ENCODE measurements at places on chromosomes 1 and 21. TPM values are rescaled to one million over a fixed set of nuclear protein-coding genes. Genes with fewer than 3 reads are reported as not detected.

DNA sequence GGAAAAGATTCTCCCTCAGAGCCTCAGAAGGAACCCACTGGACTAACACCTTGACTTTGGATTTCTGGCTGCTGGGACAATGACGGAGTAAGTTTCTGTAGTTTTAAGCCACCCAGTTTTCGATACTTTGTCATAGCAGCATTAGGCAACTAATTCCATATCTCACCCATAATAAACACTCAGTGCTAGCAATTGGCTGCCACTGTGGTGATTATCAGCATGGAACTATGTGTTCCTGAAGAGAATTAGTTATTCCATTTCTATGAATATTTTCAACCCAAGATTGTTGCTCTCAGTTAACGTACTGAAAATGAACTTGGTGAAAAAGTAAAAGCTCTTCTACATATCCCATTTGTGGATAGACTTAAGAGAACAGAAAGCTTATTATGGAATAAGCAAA is 299.3 kb downstream of the DISC1 start:
- DNase-seq: no peak

- DNase-seq: peak; percentile 64
Measured at GRCh38 chr1:166789286-166789685, 50.0 kb upstream of the POGK start.

- no peak for DNase-seq
Measured at GRCh38 chr1:94795434-94795833, 24.7 kb upstream of the SLC44A3 start.

Gene ARMH1
- not detected for polyA plus RNA-seq

Gene BRDT
- polyA plus RNA-seq: not detected
